ENCODE measurements at places on chromosomes 6 and 20.

GRCh38 chr6:27873021-27873940 is 38.9 kb downstream of the OR2B2 start:
- DNase-seq: no peak

DNA sequence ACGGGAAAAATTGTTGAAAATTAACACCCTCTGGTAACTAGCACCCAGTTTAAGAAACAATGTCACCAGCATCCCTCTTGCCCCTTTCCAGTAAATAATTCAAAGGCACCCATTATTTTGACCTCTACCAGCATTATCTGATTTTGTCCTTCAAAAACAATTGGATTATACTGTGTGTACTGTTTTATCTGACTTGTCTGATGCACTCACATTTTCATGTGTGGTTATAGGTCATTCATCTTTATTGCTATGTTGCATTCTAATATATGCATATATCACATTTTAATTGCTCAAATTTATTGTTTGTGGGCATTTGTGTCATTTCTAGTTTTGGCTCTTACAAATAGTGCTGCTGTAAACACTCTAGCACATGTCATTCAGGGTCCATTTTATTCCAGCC is 260.9 kb upstream of the PRDM1 start:
- DNase-seq: no peak

DNA sequence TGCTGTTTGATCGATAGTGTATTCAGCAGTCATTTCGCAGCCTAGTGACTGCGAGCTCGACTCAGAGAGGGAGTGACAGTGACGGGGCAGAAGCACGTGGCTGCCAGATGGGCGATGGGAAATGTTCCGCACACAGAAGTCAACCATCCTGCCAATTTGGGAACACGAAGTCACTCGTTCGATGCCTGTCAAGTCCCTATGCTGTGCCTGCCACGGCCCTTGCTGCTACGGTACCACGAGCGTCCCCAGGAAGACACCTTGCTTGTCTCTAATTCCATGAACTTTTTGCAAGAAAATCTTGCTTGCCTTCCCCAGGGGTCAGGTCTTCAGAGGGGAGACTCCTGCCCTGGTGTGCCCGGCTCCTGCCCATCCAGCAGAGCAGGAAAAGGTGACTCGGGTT is 17.0 kb upstream of the STX16 start:
- no peak for DNase-seq

DNA sequence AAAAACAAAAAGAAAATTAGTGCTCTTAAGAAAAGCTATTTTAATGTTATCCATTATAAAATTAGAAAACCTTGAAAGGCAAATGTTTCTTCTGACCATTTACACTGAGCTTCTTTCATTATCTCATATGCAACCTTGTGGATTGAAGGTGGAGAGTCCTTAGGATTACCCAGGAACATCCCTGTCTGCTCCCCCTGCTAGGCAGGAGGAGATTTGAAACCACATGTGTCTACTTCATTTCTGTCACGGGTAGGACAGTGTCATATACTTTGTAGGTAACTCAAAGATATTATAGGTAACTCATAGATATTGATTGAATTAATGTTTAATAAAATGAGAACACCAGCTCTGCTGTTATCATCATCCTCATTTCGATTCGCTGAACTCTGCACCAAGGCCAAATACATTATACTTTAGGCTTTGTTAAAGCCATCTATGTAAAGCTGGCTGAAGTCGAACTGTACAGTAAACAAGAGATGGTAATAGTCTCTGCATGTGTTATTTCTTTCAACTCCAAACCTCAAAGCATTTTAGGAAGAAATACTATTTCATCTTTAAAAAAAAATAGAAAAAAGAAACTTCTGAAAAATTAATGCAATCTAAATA is 49.5 kb downstream of the HDAC2 start:
- DNase-seq: no peak

DNA sequence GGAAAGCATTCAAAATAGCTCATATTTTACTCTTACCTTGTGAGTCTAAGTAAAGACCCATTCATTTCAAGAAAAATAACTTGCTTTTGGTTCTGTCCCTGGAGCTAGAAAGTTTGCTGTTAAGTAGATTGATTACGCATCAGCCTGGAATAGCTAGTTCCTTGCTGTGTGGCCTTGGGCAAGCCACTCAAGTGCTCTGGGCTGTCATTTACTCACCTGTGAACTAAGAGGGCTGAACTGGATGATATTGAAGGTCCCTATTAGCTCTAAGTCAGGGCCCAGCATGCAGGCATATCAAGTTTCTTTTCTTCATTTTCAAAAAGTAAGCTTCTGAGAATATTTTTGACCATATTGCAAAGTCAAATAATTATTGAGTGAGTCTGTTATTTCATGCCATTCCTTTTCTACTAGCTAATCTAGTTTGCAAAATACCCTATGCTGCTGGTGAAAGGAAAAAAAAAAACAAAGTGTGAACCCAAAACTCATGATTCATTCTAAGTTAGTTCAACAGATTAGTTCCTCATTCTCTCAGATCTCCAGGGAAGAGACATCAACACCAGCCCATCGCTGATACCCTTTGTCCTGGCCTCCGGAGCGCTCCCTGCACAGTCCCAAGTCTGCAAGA is 106.5 kb upstream of the GMDS start:
- DNase-seq: no peak

DNA sequence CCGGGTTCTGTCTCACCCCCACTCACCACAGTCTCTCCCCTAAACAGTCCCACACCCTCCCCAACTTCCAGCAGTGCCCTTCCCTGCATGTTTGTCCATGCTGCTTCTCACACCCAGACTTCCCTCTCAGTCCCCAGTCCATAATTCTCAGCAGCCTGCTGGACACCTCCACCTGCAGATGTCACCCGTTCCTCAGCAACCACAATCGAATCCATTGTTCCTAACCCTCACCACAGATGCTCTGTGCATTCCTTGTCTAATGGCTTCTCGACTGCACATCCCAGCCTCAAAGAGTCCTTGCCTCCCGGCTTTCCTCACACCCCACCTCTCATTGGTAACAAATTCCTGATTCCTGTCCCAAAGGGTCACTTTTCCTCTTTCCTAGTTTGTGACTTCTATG is 55.6 kb downstream of the GOPC start:
- no peak for DNase-seq

DNA sequence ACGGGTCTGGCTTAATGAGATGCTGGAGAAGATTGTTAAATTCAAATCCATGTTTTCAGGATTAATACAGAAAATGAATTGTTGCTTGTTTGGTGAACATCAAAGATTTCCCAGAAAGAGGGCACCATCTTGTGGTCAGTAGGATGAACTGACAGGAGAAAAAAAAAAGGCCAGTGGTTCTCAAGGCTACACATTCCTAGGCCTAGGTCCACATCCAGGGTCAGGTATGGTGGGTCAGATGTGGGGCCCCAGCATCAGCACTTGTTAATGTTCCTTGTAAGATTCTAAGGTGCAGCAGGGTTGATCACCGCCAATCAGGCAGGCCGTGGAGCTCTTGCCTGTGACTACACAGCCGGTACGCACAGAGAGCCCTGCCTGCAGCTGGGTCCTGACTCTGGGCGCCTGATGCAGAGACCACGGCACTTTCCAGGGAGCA is 34.0 kb upstream of the FOXO3 start:
- no peak for DNase-seq

DNA sequence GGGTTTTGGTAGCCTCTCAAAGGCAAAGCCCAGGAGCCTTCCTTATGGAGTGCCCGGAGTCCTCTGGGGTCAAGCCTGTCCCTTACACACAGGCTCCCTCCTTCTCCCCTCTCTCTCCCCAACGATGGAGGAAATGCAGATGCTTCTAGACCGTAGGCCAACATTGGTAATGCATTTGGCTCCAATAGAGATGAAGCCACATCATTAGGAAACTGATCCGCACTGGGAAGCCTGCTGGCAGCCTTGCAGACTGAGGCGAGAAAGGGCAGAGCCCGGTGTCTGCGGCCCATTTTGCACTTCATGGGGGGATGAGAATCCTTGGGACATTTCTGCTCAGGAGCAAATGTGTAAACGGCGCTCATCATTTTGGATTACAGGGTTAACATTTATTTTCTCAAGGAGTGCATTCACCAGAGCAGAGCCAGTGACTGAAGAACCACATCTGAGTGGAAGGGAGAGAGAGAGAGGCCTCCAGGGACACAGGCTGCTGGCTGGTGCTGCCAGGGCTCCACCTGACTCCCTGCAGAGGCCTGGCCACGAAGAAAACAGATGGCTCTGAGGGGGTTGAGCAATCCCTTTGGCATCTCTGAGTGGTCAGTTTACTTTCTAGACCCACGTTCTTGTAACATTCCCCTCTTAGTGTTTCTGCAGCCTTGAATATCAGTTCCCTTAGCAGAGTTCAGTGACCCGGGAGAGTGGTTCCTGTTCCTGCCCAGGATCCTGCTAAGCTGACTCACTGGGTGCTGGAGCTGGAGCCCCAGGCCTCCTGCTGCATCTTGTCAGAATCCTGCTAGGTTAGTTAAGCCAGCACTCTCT is 4.4 kb upstream of the CST3 start:
- DNase-seq: no peak

GRCh38 chr6:111002350-111002749 is 20.5 kb downstream of the RPF2 start:
- no peak for DNase-seq

- no peak for DNase-seq
Measured at GRCh38 chr6:19465760-19466159, 371.4 kb upstream of the ID4 start.

GRCh38 chr6:156183678-156184077 is 593.5 kb upstream of the ARID1B start:
- DNase-seq: no peak

DNA sequence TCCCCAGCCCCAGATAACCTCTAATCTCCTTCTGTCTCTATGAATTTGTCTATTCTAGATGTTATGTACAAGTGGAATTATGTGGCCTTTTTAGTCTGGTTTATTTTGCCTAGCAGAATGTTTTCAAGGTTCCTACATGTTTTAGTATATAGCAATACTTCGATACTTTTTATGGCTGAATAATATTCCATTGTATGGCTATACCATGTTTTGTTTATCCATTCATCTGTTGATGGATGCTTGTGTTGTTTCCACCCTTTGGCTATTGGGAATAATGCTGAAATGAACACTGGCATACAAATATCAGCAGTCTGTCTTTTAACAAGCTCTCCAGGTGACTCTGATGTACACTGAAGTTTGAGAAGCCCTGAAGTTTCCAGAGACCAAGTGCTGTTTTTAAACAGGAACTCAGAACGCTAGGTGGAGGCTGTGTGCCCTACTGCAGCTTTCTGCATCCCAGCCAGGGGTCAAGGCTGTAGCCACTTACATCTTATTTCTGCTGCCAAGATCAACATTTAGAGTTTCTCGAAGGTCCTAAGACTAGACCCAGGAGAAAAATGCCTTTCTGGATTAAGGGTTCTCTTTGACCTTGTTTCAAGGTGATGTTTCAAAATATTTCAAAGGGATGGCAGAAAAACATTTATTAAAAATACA is 123.0 kb downstream of the SOBP start:
- no peak for DNase-seq

DNA sequence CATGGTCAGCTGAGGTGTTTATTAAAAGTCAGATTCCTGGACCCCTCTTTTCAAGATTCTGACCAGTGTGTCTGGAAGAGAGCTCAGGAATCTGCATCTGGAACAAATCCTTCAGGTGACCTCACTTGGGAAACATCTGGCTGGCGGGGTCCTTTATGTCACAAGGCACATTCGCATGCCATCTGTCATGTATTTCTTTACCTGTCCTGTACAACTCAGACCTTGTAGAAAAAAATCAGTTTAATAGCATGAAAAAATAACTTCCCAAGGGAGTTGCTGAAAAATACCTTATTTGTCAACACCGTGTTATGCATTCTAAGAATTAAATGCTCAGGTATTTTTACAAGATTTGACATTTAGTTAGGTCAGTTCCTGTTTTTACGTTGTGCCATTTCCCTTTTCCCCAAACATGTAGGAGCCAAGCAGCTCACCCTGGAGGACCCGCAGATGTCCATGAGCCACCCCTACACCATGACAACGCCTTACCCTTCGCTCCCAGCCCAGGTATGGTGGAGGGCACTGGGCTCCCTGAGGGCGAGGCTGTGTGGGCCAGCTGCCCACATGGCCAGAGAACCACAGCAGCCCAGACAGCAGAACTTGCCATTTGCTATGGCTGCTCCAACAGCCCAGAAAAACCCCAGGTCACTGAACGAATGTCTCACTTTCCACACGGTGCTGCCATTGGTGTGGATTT is 4.0 kb downstream of the IRF4 start:
- no peak for DNase-seq

DNA sequence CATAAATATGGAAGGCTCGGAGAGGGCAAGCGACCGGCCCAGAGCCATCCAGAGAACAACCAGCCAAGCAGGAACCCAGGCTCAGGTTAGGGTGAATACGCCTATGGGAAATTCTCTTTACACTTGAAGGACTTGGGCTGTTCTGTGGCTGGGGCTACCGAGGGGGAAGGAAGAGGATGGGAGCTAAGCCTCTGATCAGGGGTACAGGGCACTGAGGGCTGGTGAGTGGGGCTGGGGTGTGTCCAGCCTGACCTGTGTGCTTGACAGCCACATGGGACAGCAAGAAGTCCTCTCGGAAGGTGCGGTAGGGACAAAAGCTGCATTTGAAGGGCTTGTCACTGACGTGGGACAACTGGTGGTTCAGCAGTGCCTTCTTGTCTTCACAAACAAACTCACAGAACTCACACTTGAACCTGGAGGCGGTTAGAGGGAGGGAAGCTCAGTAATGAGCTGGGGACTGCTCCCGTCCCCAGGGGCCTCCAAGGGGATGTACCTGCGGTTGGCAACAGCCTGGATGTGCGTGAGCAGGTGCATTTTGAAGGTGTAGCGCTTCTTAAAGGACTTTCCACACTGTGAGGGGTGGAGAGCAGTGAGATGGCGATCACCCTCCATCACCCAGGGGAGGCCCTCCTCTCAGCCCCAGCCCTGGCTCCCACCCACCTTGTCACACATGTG is 11.9 kb downstream of the ZNF335 start:
- DNase-seq: no peak

GRCh38 chr20:4956200-4956810 is 45.0 kb downstream of the SLC23A2 start:
- DNase-seq: peak; percentile 68

- DNase-seq: no peak
Measured at GRCh38 chr20:575230-575629, 31.6 kb upstream of the CSNK2A1 start.

GRCh38 chr6:23091795-23092194 is 522.4 kb downstream of the HDGFL1 start:
- DNase-seq: no peak

DNA sequence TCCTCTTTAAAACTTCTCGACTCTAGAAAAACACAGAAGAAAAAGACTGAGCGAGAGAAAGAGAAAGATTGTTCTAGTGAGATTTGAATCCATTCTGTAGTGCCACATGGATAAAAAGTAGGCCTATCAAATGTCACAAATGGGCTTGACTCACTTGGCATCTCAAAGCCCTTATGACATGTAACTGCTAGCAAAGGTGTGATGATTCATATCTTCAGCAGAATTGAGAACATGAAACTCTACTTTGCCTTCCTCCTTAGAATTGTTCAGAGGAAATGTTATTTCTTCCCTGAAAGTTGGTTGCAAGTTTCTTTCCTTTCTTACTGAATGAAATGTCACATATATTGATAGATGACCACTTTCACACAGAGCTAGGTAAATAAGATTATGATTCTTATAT is 40.4 kb upstream of the DUSP22 start:
- no peak for DNase-seq

GRCh38 chr6:87154641-87154992 is 748 bp upstream of the ZNF292 start:
- DNase-seq: no peak
